ENCODE measurements at places on chromosomes 5 and 9. TPM values are rescaled to one million over a fixed set of nuclear protein-coding genes. Genes with fewer than 3 reads are reported as not detected.

TMEM215 gene
- total RNA-seq = not detected

SLC22A4 gene
- total RNA-seq = 1.6 TPM

RXRA gene
- 40.1 TPM for total RNA-seq

MCC gene
- 38.8 TPM for total RNA-seq

TXNDC8 gene
- not detected for total RNA-seq

HCN1 gene
- total RNA-seq = not detected

SLCO6A1 gene
- 0.14 TPM for total RNA-seq

CYSRT1 gene
- total RNA-seq = 17.3 TPM

RNF183 gene
- total RNA-seq = 0.21 TPM

OBP2B gene
- not detected for total RNA-seq

CDX1 gene
- not detected for total RNA-seq

LCN2 gene
- 24.7 TPM for total RNA-seq

NR6A1 gene
- 1.4 TPM for total RNA-seq

ATP6V1G1 gene
- total RNA-seq = 167 TPM

STXBP1 gene
- 14.8 TPM for total RNA-seq

ARL15 gene
- total RNA-seq = 4.9 TPM

TRPM3 gene
- total RNA-seq = not detected

NDST1 gene
- total RNA-seq = 169 TPM
